ENCODE measurements at places on chromosomes 5 and 9.

- DNase-seq: no peak
Measured at GRCh38 chr5:136810261-136810801, 445.0 kb upstream of the TRPC7 start.

GRCh38 chr9:110033869-110034268 lies 174.1 kb downstream of the C9orf152 start:
- no peak for DNase-seq

DNA sequence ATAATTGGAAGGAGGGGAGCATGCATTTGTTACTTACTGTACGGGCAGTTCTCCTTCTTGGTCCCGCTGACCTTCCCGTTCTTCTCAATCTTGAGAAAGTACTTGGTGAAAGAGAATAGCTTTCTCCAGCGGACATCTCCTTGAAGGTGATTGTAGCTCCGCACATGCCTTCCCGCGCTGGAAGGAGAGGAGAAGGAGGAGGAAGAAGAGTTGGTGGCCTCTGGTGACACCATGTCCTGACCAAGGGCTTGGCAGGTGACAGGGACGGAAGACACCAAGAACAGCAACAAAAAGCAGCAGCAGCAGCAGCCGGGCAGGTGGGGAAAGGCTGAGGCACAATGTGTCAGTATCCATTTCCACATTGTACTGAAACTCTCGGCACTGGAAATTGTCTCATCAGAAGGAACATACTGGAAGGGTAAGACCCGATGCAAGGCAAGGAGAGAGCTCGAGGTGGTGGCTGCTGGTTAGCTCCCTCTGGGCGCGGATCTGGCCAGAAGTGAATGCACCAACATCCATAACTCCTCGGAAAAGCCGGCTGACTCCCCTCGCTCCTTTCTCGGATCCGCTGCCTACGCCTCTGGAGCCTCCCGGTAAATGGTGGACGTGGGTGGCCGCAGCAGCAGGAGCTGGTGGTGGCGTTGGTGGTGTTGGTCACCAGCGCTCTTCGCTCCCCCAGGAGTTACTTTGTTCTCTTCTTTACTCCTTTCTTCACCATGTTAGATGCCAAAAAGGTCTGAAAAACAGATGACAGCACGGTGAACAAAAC lies 715 bp downstream of the FGF10 start:
- DNase-seq: no peak

GRCh38 chr9:7342736-7343135 lies 456.8 kb downstream of the DMAC1 start:
- no peak for DNase-seq

GRCh38 chr9:135365013-135365768 lies 114.4 kb upstream of the PPP1R26 start:
- no peak for DNase-seq
